PC-9 (cell line): ENCODE measurements at places on chromosomes 5 and 9. TPM values are rescaled to one million over a fixed set of nuclear protein-coding genes. Genes with fewer than 3 reads are reported as not detected.

GRCh38 chr5:31415009-31415923, 116.6 kb downstream of the DROSHA start:
- DNase-seq: no peak

DNA sequence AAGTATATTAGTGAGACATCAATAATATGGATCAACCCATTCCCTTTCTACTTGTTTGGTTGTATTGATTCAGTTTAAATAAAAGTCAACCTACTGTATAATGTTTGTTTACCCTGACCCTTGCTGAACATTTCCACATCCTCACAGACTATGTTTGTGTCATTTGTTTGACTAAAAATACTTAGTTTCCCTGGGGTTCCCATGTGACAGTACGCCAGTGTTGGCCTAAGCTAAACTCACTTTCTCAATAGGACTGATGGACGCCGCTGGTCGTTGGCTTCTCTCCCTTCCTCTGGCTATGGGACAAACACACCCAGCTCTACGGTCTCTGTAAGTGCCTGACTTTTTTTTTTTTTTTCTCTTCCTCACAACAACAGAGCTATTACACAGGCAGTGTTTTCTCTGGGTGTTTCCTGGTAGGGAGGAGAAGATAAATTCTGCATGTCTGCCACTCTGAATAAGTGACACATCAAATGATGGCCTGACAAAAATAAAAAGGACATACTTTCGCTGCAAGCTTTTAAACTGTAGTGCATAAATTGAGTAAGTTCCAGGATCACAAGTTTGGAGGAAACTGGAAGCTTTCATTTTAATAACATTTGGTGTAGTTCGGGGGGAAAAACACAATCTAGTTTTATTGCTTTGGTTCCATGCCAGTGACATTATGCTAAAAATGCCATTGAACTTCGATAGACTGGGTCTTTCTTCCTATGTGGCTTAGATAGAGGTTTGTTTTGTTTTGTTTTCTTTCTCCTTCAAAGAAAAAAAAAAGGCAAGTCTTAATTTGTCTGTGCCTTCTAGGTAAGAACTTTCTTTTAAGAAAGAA, 101.0 kb downstream of the CD180 start:
- no peak for DNase-seq

- DNase-seq: no peak
These were observed 83.2 kb downstream of the WNK2 start for GRCh38 chr9:93267091-93267541.

- no peak for DNase-seq
These were observed 55.3 kb downstream of the BARX1 start for GRCh38 chr9:93899609-93900435.

- DNase-seq: no peak
These were observed 2.0 kb downstream of the CYFIP2 start for GRCh38 chr5:157267761-157268480.

- no peak for DNase-seq
These were observed 1716.1 kb upstream of the C9orf72 start for GRCh38 chr9:29289365-29289764.

GRCh38 chr5:59275510-59276324, 617.8 kb downstream of the PDE4D start:
- DNase-seq: peak; percentile 35

The EMB gene
- 11.6 and 11.8 TPM in 2 replicates for total RNA-seq

The HTR4 gene
- total RNA-seq: not detected in 2 replicates

The LCN9 gene
- total RNA-seq: not detected in 2 replicates

DNA sequence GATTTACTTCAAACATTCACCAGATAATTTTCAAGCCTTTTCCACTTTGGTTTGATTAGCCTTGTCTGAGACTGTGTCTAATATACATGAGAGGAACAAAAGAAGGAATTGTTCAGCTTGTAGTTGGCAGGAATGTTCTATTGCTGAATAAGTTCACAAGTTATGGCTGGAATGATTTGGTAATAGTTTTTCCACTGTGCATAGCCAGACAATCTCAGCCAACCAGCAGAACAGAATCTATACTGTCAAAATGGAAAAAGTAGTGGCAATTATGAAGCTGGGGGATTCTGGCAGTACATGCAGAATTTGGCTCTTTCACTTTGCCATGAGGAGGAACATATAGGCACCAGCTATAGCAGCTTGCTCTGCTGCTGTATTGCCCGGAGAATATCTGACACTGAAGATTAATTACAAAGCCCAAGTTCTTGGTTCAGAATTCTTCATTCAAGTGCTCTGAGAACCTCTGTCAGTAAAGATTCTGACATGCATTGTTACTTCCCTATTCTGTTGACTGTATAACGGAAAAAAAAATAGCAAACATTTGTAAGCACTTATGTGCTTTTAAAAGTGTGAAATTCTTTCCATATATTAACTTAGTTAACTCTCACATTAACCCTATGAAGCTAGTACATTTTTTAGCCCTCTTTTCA, 150.6 kb downstream of the PRR16 start:
- no peak for DNase-seq

- DNase-seq: no peak
These were observed 272.7 kb downstream of the ADAMTSL1 start for GRCh38 chr9:18746631-18747030.

DNA sequence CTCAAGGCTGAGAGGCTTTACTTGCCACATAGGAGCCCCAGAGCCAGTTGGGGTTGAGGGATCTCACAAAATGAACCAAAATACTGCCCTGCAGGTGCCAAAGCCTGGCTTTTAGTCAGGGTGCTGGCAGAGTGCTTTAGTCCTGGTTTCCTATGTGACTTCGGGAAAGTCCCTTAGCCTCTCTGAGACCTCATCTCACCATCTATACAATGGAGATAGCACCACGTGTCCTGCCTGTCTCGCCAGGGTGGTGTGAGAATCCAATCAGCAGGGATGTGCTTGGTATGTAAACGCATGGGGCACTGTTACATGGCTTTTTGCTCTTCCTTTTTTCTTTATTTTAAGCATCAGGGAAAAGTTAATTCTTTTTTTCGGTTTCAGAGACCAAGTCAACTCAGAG, 68.3 kb downstream of the SHB start:
- no peak for DNase-seq

DNA sequence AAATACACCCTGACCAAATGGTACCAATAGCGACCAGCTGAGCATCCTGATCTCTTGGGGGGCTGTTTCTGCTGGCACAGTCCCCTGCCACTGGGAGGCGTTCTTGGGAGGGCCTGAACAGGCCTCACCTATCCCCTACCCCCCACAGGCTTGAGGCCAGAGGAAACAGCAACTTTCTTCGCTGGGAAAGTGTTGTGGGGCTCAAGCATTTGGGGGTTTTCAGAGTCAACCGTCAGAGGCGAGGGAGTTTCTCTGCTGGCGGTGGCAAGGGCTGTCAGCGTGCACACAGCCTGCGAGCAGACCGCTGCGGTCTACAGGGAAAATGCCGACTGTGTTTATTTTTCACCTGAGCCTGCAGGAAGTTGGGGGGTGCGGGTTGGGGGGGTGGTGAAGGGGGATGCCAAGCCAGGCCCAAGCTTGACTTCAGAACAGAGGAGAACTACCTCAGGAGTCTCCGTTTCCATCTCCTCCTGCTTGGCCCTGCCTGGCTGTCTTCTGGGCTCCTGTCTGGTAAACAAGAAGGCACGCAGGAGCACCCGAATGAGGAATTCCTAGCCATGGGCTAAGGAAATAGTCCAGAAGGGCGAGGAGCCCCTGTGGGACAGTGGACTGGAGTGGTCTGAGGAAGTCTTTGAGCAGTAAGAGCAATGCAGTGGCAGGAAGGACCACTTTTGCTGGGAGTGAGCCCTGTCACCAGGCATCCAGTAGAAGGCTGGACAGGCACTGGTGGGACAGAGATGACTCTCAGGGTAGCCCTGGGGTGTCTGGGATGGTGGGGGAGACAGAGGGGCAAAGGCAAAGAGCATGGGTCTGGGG, 18.1 kb downstream of the TCF7 start:
- DNase-seq: no peak

DNA sequence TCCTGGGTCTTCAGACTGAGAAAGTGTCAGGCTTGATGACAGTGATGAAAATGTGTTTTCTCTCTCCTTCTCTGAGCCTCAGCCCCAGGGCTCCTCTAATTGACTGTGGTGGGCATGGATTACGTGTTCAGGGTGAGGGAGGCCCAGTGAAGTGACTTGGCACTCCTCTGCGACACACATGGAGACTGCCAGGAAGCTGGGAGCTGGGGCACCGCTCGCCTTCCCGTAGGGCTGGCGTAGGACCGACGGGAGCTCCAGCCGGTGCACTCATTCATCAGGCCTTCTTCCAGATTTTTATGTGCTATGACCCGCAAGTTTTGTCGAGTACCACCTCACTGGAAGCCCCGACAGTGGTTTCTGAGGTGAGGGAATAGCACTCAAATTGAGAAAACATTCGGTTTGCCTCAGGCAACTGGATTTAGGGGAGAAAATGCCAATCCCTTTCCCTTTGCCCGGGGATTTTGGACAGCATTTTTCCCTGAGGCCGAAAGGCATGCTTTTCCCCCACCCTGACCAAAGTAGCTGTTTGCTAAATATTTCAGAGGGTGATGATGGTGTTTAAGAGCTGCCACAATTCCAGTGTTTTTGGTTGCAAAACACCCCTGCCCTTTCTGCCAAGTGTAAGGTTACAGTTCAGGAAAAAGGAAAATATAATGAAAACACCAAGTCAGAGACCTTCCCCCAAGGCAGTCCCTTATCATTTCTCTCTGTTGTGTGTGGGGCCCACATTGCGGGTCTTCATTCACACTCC, 83.7 kb downstream of the PCSK5 start:
- no peak for DNase-seq

The ABLIM3 gene
- total RNA-seq: 101 and 111 TPM in 2 replicates

GRCh38 chr9:4678679-4679267, 596 bp upstream of the CDC37L1 start:
- no peak for DNase-seq

DNA sequence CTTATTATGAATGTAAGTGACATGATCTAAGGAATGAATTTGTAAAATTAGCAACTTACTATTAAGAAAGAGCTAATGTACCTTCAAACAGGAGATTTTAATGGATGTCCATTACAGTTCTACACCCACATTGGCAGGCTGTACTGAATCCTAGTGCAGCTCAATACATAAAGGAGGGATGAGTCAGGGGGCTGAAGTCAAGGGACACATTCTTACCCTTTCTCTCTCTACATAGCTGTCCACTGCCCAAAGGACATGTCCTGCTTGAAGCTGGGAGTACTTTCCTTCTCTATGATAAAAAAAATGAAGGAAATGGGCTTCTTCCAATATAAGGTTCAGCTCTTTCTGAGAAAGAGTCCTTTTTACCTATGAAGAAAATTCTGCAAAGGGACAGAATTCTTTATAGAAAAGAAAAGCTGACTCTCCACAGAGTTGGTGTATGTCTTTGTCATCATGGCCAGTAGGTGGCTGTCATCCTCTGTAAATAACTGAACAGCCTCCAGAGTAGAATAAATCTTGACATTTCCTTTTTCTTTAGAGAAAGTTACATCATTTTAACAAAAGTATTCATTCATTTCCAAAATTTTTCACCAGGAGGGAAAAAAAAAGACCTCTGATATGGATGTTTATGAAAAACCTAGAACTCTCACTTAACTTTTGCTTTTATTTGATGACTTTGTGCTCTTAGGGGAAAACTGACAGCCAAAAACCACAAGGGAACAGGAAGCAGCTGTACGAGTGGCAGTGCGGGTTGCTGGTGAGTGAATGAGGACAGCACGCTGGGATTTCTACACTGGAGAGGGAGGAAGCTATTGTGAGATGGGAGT, 13.1 kb upstream of the IFNA14 start:
- no peak for DNase-seq

The OR13C9 gene
- not detected in 2 replicates for total RNA-seq

GRCh38 chr5:81525690-81526089, 131.8 kb upstream of the ACOT12 start:
- no peak for DNase-seq

The RLN2 gene
- total RNA-seq: 1.2 and 2.9 TPM in 2 replicates

GRCh38 chr9:84947412-84947972, 278.0 kb downstream of the NTRK2 start:
- no peak for DNase-seq

DNA sequence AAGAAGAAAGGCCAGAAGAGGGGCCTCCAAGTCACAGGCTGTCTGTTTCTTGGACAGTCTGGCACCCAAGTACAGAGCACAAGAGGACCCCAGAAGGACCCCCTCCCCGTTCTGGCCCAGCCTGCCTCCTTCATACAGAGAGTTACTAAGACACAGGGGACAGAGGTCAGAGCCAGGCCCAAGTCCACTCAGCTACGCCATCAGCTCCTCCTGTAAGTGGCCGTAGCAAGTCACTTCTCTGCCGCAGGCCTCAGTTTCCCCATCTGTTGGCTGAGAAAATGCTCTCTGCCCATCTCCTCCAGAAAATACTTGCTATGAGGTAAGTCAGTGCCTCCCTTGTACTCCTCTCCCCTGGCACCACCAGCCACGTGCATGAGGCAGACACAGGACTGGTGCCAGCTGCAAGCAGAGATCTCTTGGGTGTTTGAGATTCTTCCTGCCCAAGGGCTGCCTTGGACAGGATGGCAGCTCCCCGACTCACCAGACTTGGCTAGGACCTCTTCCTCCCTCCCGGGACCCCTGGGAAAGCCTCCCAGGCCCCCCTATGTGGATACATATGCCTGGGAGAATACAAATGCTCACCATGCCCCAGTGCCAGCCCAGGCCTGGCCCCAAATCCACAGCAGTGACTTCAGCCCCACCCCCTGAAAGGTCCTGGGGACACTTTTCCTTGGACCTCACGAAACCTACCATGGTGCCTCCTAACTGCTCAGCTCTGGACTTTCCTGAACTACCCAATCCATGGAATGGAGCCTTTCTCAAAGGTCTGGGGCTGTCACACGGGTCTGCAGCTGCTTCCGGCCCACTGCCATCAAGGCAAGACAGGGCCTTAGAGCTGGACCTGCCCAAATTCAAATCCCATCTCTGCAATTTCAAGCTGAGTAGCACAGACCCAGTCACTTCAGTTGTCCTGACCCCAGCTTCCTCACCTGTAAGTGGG, 5.1 kb downstream of the EEIG1 start:
- no peak for DNase-seq

- no peak for DNase-seq
These were observed 473.7 kb downstream of the ARHGEF28 start for GRCh38 chr5:74099538-74100267.

DNA sequence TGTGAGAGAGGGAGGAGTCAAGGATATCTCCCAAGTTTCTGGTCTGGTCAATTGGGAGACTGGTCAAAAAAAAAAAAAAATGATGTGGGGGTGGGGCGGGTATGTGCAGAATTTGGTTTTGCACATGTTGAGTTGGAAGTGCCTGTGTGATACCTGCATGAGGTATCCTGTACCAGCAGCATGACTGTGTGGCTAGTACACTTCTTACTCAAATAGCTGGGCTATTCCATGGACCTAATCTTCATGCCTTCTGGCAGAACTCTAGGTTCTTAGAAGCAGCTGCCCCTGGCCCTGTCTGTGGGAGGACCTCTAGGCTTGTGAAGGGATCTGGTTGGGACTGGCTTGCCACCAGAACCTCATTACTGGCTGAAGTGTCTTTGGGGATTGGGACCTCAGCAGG, 93.5 kb downstream of the RALGPS1 start:
- DNase-seq: no peak
